Breast epithelium (tissue), 4 donors: ENCODE measurements at places on chromosomes 1 and 21. TPM values are rescaled to one million over a fixed set of nuclear protein-coding genes. Genes with fewer than 3 reads are reported as not detected.

S100A4 gene
- 198 TPM for total RNA-seq

CSF3R gene
- total RNA-seq: 54.2 TPM

WASF2 gene
- 43.2 TPM for total RNA-seq

MATN1 gene
- not detected for total RNA-seq

TINAGL1 gene
- 85.9 TPM for total RNA-seq

PRR9 gene
- not detected for total RNA-seq

- no peaks in the 10 kb centered on the region for H3K27me3 ChIP-seq
- no peaks in the 10 kb centered on the region for H3K4me1 ChIP-seq
- no peak for DNase-seq
- H3K27ac ChIP-seq: no peak overlapping the region
- H3K4me3 ChIP-seq: no peak overlapping the region
Measured at GRCh38 chr1:189429610-189430009, 1048.1 kb downstream of the BRINP3 start.

DNA sequence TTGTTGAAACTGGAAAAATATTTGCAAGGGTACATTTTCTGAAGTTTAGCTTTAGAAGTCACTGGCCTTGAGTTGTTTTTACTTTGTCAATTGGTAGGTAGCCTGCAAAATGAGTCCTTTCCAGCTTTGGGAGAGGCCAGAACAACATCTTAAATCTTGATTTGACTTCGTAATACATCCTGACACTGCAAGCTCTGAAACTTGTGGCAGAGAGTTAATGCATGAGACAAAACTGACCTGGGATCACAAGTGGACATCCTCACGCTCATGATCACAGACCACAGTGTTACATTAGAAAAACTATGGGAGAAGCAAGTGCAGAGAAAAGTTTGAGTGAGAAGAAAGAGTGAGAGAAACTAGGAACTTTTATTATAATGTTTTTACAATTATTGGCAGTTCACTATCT lies 550.9 kb downstream of the USP25 start:
- peak overlapping the region; percentile 86 for H3K27ac ChIP-seq
- H3K4me3 ChIP-seq: peak overlapping the region; percentile 58
- H3K4me1 ChIP-seq: no peaks in the 10 kb centered on the region
- H3K27me3 ChIP-seq: no peaks in the 10 kb centered on the region
- no peak for DNase-seq

- H3K27ac ChIP-seq: no peak overlapping the region
- no peak for DNase-seq
- no peaks in the 10 kb centered on the region for H3K27me3 ChIP-seq
- H3K4me1 ChIP-seq: peaks cover 7% of the 10 kb centered on the region
- H3K4me3 ChIP-seq: no peak overlapping the region
Measured at GRCh38 chr1:210377731-210378333, 49.1 kb downstream of the HHAT start.

- no peaks in the 10 kb centered on the region for H3K27me3 ChIP-seq
- H3K4me3 ChIP-seq: no peak overlapping the region
- DNase-seq: no peak
- H3K27ac ChIP-seq: no peak overlapping the region
- no peaks in the 10 kb centered on the region for H3K36me3 ChIP-seq
Measured at GRCh38 chr1:157262422-157262821, 124.2 kb upstream of the ETV3 start.

GRCh38 chr1:45563843-45564242 lies 13.2 kb downstream of the AKR1A1 start:
- DNase-seq: no peak
- H3K27me3 ChIP-seq: no peaks in the 10 kb centered on the region
- H3K4me1 ChIP-seq: no peaks in the 10 kb centered on the region
- no peak overlapping the region for H3K27ac ChIP-seq
- no peaks in the 10 kb centered on the region for H3K36me3 ChIP-seq
- no peak overlapping the region for H3K4me3 ChIP-seq

GRCh38 chr1:38584448-38585355 lies 274.9 kb downstream of the RRAGC start:
- no peaks in the 10 kb centered on the region for H3K27me3 ChIP-seq
- no peaks in the 10 kb centered on the region for H3K36me3 ChIP-seq
- no peak overlapping the region for H3K27ac ChIP-seq

DNA sequence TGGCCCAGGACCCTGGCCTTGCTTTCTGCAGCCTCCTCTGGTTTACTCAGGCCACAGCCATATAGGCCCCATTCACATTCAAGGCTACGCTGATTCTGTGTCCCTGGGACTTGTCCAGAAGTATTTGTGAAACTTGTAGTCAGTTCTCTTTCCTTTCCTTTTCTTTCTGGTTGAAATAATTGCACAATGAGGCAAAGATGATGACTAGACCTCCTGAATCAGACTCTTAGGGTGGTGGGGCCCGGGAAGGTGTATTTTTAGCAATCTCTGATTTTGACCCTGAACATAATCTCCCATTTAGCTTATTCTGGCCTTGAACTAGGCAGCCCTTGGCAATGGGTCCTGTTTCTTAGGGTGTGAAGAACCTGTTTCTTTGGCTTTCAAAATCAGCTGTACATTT lies 39.9 kb downstream of the STUM start:
- no peak overlapping the region for H3K4me3 ChIP-seq
- H3K36me3 ChIP-seq: no peaks in the 10 kb centered on the region
- H3K27ac ChIP-seq: peak overlapping the region; percentile 72
- H3K27me3 ChIP-seq: no peaks in the 10 kb centered on the region
- DNase-seq: no peak
- H3K4me1 ChIP-seq: no peaks in the 10 kb centered on the region

- H3K27me3 ChIP-seq: no peaks in the 10 kb centered on the region
- H3K27ac ChIP-seq: no peak overlapping the region
- no peak for DNase-seq
- H3K36me3 ChIP-seq: peaks cover 3% of the 10 kb centered on the region
- no peaks in the 10 kb centered on the region for H3K4me1 ChIP-seq
- no peak overlapping the region for H3K4me3 ChIP-seq
Measured at GRCh38 chr1:169466259-169467230, 19.2 kb downstream of the SLC19A2 start.

DNA sequence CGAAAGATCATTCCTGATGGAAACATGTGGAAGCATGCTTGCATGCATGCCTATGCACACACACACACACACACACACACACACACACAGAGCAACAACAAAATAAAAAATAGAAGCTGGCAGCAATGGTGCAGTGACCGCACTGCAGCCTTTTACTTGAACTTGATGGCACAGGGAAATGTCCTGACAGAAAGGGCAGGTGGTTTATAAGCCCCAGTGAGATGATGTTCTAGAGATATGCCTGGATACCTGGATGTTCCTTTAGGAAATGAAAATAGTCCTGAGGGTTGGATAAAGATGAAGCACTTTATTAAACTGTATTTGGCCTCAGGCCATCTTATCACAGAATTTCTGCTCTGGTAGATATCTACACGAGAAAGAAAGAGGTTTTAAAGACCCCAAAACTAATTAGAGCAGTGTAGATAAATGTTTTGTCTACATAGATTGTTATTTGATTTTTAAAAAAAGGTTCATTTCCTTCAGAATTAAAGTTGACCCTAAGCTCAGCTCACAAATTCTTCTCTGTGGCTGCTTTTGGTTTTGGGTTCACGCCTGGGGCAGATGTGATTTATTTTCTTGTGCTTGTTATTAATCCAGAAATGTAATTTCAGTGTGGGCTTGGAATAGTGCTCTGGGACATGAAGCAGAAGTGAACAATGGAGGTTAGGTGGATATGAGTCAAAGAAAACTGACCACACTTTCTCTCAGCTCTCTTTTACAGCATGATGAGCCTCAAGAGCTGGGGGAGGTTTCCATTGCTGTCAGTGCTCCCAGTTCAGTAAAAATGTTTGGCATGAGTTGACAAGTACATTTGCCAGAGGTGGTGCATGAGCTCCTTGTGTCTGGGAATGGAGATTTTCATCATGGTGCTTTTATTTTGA lies 22.9 kb downstream of the ADAM30 start:
- H3K27ac ChIP-seq: peak overlapping the region; percentile 68
- no peak for DNase-seq
- no peak overlapping the region for H3K4me3 ChIP-seq

- no peak within 1 kb of the TSS for H3K4me3 ChIP-seq
- H3K27me3 ChIP-seq: no peaks in the 10 kb centered on the region
- no peaks in the 10 kb centered on the region for H3K4me1 ChIP-seq
- DNase-seq: no peak
- no peak within 1 kb of the TSS for H3K27ac ChIP-seq
Measured at GRCh38 chr1:202122639-202123335, at the start of gene GPR37L1. Gene GPR37L1, plus strand, starts transcription at chr1:202122917. Its CDS starts 47 bp downstream, at chr1:202122964.

DNA sequence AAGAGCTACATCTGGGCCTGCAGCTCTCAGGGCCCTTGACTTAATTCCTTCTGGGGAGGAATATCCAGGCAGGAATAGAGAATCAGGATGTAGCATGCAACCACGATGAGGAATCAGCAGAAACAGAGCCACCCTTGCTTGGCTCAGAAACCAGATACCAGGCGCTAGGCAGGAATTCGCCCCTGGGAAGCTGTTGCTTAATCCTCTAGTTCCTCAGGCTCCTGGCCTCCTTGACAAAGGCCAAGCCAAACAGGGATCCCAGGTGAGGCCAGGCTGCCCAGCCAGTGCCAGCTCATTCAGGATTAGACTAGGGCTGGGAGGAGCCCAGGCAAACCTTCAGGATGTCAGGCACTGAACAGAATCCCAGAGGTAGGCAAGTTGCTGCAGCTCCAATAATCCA lies 48.2 kb upstream of the IRF2BP2 start:
- no peaks in the 10 kb centered on the region for H3K4me1 ChIP-seq
- no peak overlapping the region for H3K4me3 ChIP-seq
- no peaks in the 10 kb centered on the region for H3K27me3 ChIP-seq
- H3K36me3 ChIP-seq: no peaks in the 10 kb centered on the region
- peak; percentile 83 for DNase-seq

- no peaks in the 10 kb centered on the region for H3K36me3 ChIP-seq
- peak overlapping the region; percentile 60 for H3K4me3 ChIP-seq
- peaks cover 5% of the 10 kb centered on the region for H3K27me3 ChIP-seq
- DNase-seq: no peak
- H3K4me1 ChIP-seq: no peaks in the 10 kb centered on the region
- H3K27ac ChIP-seq: peak overlapping the region; percentile 33
Measured at GRCh38 chr1:25922056-25922970, 16.1 kb upstream of the STMN1 start.
